ENCODE measurements at places on chromosomes 6 and 20.

- no peak for DNase-seq
These were observed 50.6 kb upstream of the FBXO30 start for GRCh38 chr6:145865175-145865574.

DNA sequence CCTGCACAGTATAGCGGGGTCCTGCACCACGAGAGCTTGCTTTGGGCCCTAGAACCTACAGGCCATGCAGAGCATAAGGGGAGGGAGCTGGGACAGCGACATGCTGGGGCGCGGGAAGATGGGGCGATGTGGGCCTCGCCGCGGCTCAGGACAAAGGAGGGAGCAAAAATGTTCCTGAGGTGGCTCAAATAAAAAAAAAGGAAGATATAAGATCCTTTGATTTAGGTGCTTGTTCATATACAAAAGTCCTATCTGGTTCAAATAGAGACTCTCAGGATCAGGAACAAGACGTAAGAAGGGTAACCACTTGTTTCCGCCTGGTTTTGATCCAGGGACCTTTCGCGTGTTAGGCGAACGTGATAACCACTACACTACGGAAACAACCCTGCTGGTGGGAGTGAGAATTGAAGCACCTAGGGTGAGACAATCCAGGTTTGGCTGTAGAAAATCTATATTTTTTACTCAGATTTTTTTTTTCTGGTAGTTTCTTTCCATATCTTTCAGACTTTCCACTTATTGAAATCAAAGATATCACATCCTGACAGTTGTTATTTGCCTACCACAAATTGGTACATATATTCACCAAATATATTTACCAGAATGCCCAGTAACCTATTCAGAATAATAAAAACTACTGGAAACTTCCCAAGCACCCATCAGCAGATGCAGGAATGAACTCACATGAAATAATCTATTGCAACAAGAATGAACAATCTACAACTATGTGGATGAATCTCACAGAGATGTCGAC, 177.9 kb upstream of the ZNF184 start:
- peak; percentile 79 for DNase-seq

GRCh38 chr20:35788796-35789195, 17.0 kb downstream of the PHF20 start:
- DNase-seq: no peak

- peak; percentile 88 for DNase-seq
These were observed 417 bp upstream of the PXDC1 start for GRCh38 chr6:3751730-3752530.

DNA sequence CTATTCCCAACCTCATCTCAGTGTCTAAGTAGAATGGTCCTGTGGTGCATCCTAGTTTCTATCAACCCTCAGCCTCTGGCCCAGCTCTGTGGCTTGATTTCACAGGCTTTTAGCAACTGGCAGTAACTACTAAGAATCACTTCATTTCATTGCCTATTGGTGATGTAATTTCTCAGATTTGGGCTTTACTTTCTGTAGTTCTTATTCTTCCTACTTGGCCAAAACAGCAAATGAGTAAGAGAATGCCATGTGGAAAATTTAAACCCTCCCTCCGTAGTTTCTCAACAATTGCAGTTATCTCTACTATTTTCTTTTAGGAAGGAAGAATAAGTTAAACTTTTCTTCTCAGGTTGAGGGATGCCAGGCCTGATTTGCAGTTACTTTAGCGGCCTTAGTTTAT, 387.3 kb downstream of the CDKAL1 start:
- no peak for DNase-seq

- no peak for DNase-seq
These were observed 30.8 kb upstream of the CD2AP start for GRCh38 chr6:47446669-47447330.

- DNase-seq: no peak
These were observed 5.8 kb upstream of the TMEM14A start for GRCh38 chr6:52664991-52665686.

- DNase-seq: no peak
These were observed 46.1 kb upstream of the CCN6 start for GRCh38 chr6:112007805-112008204.

GRCh38 chr6:164396071-164397047, 913.0 kb downstream of the C6orf118 start:
- DNase-seq: no peak

All from nephron progenitor cell (in vitro differentiated cells).